ENCODE measurements at places on chromosomes 1 and 21.

- peak; percentile 48 for ATAC-seq
Measured at GRCh38 chr21:25640202-25640942, 1.3 kb downstream of the JAM2 start.

DNA sequence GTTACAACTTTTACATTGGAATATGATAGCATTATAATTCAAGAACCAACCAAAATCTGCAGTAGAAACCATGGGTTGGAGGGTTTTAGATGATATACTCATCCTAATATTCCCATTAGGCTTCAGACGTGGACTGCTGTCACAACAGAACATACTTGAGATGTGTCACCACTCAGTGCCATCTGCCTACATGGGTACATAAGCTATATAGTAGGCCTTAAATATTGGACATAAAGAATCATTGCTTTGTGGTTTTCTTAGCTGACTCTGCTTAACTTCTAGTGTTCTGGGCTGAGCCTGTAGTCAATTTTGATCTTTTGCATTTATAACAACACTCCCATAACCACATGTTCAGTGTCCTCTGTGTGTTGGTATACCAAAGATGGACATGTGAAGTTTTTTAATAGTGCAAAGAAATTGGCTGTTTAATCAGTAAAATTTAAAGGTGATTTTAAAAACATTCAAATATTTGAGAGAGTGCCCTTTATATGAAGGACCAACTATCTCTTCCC lies 14.2 kb downstream of the RAP1A start:
- no peak for ATAC-seq

GRCh38 chr1:230197644-230198567 lies 130.9 kb downstream of the GALNT2 start:
- no peak for ATAC-seq

- no peak for ATAC-seq
Measured at GRCh38 chr1:113058941-113059706, 13.9 kb upstream of the LRIG2 start.

DNA sequence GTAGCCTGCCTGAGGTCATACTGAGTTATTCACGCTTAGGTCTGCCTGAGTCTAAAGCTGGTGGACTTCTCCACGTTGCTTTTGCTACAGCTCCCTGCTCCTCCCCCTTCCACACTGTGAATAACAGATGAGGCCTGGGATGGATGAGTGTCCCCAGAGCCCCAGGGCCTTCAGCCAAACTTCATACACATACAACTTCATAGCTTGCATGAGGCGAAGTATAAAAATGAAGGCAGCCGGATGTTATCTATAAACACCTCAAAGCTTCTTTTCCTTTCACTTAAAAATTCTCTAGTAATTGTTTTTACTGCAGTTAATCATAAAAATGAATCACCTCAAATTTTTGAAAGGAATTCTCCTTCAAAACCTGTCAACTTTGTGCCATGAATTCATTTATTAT lies 70.2 kb downstream of the DAB1 start:
- ATAC-seq: no peak

GRCh38 chr1:91653183-91653582 lies 152.5 kb downstream of the CDC7 start:
- ATAC-seq: no peak

- ATAC-seq: no peak
Measured at GRCh38 chr21:45887120-45887611, 94.4 kb upstream of the COL6A1 start.

GRCh38 chr1:48236716-48237470 lies 14.4 kb downstream of the SLC5A9 start:
- no peak for ATAC-seq

GRCh38 chr1:214717351-214717750 lies 114.4 kb downstream of the CENPF start:
- no peak for ATAC-seq

DNA sequence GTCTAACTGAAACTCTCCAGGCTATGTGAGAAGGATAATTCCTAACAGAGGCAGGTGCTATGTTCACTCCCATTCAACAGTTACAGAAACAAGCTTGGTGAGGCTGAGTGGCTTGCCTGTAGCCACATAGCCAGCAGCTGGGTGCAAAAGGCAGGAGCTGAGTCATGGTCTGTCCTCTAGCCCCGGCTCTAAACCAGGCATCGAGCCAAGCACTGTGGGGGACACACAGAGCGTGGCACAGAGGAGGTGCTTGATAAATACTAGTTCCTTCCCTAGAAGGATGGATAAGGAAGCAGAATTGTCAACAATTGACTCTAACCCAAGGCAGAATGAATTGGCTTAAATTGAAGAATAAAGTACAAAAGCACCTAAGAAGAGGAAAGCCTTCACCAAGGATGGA lies 10.4 kb upstream of the KCNA2 start:
- ATAC-seq: no peak

DNA sequence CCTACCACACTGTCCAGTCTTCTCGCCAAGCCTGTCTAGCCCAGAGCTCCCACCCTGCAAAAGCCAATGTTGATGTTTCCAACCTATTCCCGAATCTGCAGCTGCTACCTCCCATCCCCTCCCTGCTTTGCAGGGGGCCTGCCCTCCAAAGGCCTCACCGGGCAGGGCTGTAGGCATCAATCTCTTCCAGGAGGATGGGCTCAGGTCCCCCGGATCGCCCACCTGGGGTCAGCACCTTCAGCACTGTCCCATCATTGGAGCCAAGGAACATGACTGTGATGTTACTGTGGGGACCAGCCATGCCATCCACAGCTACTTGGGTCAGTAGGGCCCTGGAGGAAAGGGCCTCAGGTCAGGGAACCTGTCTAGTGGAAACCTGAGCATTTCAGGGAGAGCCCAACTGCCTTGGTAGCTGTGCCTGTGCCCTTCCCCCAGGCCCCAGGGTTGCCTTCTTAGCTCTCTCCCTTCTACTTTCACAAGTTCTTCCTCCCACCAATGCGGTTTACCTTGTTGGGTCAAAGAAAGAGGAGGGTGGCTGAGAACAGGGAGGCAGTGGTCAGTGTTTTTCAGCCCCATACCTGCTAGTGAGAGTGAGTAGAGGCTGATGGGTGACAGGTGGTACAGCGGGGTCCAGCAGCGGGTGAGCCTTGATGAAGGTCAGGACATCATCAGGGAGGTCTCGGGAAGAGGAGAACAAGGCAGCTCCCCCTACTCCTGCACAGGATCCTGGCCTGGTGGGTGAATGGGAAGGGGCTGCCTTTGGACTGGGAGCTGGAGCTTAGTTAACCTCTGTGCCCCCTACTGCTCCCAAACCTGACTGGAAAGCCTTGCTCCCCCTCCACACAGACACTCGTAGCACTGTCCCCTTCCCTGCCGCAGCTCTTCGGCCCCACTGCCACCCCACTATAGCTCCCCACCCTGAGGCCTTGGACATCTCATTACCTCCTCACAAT lies 10.7 kb downstream of the SEMA6C start:
- ATAC-seq: no peak

- no peak for ATAC-seq
Measured at GRCh38 chr1:32507021-32507420, 32.2 kb upstream of the ZBTB8A start.

- no peak for ATAC-seq
Measured at GRCh38 chr1:21537511-21537931, 28.3 kb downstream of the ALPL start.

DNA sequence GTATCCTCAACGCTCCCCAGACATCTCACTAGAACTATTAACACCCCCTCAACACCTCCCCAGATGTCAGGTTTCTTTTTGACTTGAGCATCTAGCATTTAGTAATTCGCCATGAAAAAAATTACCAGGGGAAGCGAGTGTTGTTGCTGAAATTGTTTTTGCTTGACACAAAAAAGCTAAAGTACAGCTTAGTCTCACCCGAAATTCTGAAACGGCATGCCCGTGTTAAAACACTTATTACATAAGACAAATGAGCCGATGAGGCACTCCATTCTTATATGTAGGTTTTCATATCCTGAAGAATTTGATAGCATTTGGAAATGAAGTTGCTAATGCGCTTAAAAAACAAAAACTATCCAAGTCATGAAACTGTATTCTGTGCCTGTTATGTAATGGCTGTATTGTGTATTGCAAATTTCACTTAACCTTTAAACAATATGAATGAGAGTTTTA lies 1.3 kb upstream of the NRIP1 start:
- no peak for ATAC-seq

GRCh38 chr1:64493831-64494230 lies 23.9 kb downstream of the CACHD1 start:
- ATAC-seq: no peak

- ATAC-seq: no peak
Measured at GRCh38 chr1:10528066-10529014, 53.6 kb downstream of the PEX14 start.

Data from stimulated activated memory B cell treated with anti-CD40 and anti-IgM and Interleukin-4, amounts not matched to agents 10 μg/mL and 1 μg/mL and 100 μg/mL, for 72 hours (primary cell).